T-helper 9 cell (primary cell): ENCODE measurements at places on chromosomes 12 and 14.

DNA sequence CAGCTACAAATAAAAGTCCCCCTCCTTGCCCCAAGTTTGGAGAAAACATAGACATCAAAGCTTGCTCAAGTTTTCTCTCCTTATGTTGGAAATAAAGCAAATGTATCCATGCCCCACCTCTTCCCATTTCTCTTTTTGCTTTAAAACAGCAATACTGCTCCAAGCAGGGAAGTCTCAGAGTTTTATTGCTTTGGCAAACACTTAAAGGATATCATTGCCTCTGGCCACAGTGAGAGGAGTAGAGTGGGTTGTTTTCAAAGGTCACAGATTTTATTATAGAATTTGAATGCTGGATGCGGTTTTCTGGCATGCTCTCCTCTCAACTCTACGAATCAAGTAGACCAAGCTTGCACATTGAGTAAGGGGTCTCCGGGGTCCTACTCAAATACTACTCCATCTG, 149.7 kb downstream of the TTC7B start:
- DNase-seq: no peak

GRCh38 chr12:46005151-46005797, 14.9 kb upstream of the SCAF11 start:
- no peak for DNase-seq

GRCh38 chr12:117272690-117273089, 82.4 kb upstream of the FBXO21 start:
- DNase-seq: no peak

DNA sequence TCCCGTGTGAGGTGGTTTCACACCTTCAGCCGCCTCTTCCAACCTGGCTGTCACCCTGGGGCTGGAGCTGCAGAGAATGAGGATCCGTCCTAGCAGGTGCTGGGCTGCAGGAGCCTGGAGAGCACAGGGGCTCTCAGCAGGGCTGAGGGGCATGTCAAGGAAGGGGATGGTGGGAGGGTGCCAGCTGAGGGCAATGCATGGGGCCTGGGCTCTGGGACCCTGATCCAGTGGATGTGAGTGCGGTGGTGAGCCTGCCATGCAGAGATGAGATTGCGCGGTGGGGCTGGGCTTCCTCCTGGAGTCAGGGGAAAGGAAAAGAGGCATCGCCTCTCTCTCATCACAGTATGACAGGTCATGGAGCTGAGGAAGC, 31.5 kb downstream of the ANAPC7 start:
- DNase-seq: no peak

GRCh38 chr12:10331642-10332239, 24.1 kb downstream of the KLRD1 start:
- no peak for DNase-seq

DNA sequence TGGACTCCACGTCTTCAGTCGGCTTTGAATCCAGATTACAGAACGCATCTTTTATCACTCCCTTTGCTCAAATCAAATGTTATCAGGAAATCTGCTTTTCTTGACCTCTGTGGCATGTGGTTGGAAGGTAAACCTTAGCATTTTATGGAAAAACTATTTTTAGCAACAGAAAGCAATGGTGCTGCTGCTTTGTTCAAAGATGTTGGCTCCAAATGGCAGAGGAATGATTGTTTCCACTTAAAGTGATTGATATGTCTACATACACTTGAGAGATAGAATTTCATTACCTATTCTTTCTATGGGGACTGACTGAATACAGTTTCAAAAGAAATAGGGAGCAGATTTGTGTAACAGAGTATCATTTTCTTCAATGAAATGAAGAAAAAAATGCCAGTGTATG, 761.2 kb downstream of the NOVA1 start:
- DNase-seq: no peak

DNA sequence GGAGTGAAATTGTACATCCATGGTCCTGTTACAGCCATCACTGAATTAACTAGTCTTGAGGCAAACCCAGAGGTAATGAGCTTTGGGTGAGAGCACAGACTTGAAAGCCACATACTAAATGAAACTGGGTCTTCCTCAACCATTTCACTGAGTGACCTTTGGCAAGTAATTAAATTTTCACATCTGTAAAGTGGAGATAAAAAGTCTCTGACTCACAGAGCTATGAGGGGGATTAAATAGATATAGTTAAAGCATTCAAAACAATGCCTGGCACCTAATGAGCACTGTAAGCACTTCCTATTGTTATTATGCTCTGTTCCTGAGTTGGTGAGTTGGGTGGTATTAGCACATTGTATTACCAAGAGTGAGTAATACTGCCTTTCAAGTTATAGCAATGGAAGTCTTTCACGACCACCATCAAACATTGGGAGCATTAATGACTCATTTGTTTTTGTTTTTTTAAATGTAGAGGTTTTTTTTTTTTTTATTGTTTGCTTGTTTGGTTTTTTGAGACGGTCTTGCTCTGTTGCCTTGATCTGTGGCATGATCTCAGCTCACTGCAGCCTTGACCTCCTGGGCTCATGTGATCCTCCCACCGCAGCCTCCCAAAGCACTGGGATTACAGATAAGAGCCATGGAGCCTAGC, 12.5 kb upstream of the STRN3 start:
- DNase-seq: no peak

DNA sequence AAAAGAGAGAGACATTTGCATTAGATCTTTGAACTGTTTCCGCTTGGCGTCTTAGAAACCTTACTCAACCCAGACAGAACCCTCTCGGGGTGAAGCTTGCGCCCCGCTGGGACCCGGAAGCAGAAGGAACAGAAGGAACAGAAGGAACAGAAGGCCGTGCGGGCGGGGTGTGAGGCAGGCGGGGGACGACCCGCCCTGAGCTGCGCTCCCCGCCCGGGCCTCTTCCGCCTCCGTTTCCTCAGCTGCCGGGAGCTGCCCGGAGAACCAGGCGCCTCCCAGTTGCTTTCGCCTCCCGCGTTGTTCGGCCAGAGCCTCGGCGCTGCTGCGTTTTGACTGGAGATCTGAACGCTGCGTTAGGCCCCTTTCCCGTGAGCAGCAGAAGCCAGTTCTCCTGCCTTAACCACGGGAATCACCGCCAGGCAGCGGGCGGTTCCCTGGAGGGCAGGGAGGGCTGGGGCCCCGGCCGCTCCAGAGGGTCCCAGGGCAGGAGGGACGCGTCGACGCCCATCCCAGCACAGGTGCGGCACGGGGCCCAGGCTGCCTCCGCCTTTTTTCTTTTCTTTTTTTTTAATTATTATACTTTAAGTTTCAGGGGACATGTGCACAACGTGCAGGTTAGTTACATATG, 19.3 kb upstream of the MMP17 start:
- DNase-seq: no peak

DNA sequence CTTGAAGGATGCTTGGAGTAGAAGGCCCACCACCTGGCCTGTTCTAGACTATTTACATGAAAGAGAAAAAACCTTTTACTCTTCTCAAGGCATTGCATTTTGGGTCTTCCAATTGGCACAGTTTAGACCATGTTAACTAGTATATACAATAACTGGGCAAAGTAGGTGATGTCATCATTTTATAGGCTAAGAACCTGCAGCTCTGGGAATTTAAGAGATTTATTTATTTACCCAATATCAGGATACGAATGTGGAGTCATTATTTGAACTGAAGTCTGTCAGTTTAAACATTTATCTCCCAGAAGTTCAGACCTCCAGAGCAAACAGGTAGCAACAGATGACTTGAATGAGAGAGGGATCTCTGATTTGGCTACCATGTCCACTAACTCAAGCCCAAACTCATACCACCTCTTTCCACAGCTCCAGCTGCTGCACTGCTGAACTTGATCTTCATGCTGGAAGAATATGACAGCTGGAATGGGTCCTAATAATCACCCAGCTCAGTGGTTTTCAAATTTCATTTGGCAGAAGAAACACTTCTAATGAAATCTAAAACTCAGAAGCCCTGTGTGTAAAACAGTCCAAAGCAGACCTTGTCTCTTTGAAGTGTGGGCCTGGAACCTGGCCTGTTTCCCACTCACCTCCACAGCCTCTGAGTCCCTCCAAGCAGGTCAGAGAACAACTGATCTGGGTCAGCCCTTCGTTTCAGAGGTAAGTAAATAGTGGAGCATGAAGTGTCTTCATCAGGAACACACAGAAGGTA, 179.2 kb downstream of the EMP1 start:
- no peak for DNase-seq

DNA sequence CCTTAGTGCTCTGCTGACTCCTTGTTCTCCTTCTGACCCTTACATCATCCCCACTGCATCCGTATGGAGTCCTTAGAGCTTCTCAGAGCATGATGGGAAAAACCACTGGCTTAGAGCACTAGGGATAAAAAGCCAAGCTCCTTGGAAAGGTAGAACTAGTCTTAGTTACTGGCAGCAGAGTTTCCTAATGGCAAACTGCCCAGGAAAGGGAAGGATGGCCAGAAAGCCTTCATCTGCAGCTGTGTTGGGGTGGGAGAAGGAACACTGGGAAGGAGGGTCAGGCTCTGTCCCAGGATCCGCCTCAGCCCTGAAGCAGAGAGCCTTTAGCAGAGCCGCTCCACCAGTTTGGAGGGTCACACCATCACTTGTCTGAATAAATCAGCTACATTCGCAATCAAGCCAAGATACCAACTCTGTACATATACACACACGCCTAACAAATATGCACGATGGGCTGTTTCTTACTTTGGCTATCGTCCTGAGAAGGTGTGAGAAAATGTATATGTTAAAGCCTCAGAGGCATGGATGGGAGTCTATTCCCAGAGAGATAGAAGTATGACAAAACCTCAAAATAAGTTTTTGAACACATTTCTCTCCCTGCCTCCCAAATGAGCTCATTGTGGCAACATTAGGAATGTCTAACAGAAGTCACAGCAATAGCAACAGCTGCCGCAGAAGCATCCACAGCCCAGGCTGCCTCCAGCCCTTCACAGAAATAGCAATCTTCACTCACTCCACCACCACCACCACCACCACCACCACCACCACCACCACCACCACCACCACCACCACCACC, 18.6 kb upstream of the GALNT8 start:
- DNase-seq: no peak

DNA sequence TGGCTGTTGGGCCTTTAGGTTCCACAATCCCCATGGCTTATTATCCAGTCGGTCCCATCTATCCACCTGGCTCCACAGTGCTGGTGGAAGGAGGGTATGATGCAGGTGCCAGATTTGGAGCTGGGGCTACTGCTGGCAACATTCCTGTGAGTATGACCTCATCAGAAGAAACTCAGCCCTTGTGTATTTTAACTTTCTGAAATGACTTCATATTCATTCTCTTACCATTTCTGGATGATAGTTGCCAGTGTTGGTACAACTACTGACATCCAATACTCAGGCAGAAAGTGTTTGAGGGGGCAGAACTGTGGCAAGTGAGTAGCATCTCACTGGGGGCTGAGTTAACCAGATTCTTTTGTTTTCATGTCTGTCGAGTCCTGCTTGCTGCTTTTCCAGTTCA, 2.3 kb downstream of the DAZAP2 start:
- no peak for DNase-seq

DNA sequence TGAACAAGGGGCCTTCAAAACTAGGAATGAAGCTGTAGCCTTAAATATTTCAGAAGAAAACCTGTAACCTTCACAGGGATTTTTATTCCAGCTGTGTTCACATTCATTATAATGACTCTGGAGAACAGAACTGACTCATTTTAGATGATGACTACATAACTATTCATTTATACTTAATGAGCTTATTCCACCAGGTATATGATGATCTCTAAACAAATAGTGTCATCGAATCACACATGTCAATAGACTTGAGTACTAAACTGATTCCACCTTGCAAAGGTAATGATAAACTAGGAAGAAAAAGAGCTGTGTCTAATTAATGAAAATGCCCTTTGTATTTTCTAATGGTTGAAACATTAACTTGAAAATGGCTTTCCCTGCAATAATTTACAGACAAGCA, 433.2 kb downstream of the PDZRN4 start:
- DNase-seq: no peak

- DNase-seq: no peak
Observed at GRCh38 chr14:94145902-94146527, 16.6 kb upstream of the IFI27L2 start.

DNA sequence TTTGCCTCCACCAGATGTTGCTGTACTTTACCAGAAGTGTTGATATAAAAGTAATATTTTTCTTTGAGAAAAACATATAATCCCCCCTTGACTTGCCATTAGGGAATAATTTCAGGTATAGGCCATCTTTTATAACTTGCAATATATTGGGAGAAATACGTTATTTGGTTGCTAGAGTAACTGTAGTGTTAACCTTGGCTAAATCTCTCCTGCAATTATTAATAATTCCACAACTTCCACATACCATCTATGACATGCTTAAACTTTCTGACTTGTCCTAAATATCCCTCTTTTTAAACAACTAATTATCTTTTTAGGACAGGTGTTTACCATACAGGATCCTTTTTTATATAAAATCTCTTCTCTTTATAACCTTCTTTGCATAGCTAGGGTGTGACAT, 1048.2 kb downstream of the SLC16A7 start:
- DNase-seq: no peak

DNA sequence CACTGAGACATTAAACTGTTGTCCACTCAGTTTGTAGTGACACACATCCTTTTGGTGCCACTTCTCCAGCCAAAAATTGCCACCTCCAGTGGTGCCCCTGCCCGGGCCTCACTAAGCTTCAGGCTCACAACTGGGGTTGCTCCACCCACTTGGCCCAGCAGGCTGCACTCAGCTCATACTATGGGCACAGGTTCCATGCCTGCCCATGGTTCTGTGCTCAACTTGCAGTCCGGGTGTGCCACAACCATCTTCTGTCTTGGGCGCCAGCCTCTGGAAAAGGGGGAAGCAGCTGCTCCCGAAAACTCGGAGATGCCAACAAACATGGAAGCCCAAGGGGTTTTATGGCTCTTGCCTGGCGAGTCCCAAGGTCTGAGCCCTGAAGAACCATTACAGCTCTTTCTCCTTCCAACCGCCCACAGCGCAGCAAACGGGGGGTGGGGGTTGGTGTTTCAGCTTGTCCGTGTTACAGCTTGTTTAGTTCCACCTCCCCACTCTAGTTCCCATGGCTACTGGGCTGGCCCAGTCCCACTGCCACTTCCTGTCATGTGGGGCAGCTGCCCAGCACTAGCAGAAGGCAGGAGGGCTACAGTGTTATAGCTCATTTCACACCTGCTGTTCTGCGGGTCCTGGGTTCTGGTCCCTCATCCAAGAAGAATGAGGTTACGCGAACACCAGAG, 998.3 kb downstream of the SLC16A7 start:
- no peak for DNase-seq

- DNase-seq: no peak
Observed at GRCh38 chr14:66701813-66702212, 193.9 kb downstream of the GPHN start.

DNA sequence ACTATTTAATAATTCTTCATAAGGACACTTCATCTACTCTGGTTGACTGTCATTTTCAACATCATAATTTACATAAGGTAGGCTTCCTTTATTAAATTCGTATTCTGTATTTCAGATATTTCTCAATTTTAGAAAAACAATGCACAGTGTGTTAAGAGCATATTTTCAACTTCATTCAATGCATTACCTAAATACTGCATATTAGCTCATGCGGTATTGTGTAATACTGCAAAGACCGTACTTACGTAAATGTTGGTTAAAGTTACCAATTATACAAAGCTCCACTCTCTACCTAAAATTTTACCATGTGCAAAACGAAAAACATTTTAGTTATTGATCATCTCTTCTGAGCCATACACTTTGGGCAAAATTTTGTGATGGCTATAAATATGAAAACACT, 62.8 kb downstream of the EXOC5 start:
- no peak for DNase-seq

- DNase-seq: no peak
Observed at GRCh38 chr14:82313889-82314288, 780.2 kb upstream of the SEL1L start.
